ENCODE measurements at places on chromosomes 12 and 14.

GRCh38 chr12:65229441-65229840 lies 49.0 kb upstream of the MSRB3 start:
- DNase-seq, result no peak

- DNase-seq, result no peak
Measured at GRCh38 chr12:2970744-2971143, 11.5 kb downstream of the TEAD4 start.

DNA sequence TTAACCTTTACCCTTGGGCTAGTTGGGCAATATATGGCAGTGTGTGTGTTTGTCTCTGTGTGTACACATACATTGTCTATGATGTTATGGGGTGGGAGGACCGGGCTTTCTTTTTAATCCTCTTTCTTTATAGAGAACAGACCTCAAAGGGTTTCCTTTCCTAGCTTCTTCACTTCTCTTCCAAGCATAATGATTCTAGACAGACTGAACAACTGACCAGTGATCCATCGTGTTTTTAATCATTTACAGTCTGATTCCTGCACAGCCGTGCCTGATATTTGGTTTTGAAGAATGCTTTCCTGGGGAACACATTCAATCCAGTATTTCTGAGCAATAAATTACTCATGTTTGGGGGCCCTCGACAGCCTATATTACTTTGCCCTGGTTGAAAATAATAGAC lies 481.1 kb upstream of the DCN start:
- no peak for DNase-seq

DNA sequence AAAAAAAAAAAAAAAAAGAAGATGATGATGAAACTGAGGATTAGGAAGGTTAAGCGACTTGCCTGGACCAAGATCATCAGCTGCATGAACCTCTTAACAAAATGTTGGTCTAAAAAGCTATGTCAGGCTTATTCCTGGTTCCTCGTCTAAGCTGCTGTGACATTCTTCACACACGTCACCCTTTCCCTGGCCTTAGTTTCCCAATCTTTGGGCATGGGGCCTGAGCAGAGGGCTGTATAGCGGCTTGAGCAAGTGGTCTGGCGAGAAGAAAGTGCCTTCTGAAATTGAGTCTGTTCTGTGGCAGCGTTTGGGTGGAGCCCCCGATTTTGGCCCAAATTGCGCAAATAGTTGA lies 58.7 kb upstream of the CCND2 start:
- no peak for DNase-seq

GRCh38 chr14:102138535-102138934 lies 1.2 kb upstream of the WDR20 start:
- DNase-seq, result no peak

DNA sequence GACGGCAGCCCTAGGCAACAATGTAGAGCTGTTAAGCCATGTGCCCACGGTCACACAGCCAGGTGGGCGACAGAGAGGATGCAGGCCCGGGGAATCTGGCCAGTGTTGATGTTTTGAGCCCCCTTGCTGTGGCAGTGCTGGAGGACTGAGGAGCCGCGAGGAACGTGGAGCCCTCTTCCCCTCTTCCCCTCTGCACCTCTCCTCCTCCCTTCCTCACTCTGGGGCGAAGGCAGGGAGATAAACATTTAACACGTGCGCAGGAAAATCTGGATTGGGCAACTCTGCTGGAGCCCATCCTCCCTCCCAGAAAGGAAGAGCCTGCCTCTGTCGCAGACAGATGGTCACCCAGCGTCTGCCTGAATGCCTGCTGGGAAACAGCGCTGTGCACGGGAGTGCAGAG lies 376.8 kb downstream of the FUT8 start:
- no peak for DNase-seq

GRCh38 chr14:89108608-89109007 lies 284.2 kb downstream of the TTC8 start:
- no peak for DNase-seq

GRCh38 chr12:122304924-122305323 lies 38.6 kb upstream of the VPS33A start:
- no peak for DNase-seq

DNA sequence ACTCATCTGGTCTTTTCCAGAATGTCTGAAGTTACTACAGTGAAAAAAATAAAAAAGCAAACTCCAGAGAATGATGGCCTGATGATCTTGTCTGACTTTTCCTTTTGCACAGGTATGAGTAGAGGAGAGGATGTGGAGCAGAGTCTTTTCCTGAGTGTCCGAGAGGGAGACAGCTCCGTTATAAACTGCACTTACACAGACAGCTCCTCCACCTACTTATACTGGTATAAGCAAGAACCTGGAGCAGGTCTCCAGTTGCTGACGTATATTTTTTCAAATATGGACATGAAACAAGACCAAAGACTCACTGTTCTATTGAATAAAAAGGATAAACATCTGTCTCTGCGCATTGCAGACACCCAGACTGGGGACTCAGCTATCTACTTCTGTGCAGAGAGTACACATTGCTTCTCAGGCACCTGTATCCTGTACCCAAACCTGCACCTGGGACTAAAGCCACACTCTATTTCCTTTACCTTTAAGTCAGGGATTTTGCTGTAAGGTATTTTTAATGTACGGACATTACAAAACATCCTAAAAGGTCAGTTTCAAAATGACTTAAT lies 75.8 kb upstream of the OR4E1 start:
- no peak for DNase-seq

GRCh38 chr14:78875049-78875448 lies 704.9 kb downstream of the NRXN3 start:
- no peak for DNase-seq

DNA sequence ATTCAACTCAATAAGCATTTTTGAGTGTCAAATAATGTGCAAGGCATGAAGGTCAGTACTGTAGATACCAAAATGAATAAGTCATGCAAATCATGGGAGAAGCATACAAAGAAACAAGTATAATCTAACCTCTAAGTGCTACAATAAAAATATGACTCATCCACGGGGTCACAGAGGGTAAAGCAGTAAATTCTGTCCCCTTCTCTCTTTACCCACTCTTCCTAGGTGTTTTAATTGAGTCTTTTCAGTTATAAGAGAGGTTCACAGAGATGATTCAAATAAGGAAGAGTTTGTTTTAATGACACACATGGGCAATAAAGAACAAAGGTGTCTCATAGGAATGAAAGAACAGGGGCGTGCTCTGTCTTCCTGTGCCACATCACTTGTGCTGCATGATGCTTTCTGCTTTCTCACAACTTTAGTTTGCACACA lies 71.5 kb upstream of the DAAM1 start:
- peak; percentile 16 for DNase-seq

DNA sequence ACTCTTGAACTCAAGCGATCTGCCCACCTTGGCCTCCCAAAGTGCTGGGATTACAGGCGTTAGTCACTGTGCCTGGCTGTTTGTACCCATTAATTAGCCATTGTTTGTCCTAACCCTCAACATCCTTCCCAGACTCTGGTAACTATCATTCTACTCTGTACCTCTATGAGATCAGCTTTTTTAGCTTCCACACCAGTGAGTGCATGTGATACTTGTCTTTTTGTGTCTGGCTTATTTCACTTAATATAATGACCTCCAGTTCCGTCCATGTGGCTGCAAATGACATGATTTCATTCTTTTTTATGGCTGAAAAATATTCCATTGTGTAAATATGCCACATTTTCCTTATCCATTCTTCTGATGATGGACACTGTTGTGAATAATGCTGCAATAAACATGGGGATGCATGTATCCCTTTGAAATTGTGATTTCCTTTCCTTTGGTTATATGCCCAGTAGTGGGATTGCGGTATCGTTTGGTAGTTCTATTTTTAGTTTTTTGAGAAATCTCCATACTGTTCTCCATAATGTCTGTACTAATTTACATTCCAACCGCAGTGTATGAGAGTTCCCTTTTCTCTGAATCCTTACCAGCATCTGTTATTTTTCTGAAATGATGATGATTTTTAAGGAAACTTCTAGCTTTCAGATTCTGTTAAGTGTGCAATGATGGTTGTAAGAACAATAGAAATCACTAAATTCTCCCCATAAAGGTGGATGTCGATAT lies 6.7 kb upstream of the PPP4R3A start:
- no peak for DNase-seq

GRCh38 chr12:61357496-61357895 lies 902.7 kb upstream of the USP15 start:
- no peak for DNase-seq

DNA sequence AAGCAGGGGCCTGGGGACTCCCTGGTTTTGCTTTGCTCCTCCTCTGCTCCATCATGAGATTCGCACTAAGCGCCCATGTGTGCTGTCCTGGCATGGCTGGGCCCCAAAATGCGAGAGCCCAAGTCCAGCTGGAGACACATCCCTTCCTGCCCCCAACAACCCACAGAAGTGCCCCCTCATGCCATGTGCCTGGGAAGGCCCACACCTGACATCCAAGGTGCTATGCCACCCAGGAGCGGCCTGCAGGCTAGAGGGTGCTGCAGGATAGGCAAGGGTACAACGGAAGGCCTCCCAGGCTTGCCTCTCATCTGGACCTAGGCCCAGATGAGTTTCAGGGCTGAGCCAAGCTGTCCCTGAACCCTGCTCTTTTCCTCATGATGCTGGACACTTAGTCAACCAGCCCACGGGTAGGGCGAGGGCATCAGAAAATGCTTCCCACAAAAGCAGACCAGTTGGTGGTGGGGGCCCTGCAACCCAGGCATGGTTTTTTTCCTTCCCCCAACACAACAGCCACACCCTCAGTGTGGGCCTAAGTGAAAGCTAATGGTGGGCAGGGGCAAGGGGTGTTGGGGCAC lies 13.2 kb upstream of the KRT80 start:
- no peak for DNase-seq

DNA sequence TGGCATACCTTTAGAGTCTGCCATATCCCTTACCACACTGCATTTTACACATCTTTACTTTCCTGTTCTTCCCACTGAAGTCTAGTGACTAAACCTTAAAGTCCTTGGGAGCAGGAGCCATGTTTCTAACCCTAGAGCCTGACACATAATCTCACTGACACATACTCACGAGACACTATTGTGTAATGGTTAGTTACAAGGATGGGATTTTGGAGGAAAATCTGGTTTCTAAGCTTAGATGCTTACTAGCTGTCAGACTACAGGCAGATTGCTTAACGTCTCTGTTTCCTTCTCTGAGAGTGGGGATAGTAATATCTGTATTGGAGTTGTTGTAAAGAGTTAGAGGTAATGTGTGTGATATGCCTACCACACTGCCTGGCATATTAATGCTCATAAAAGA lies 6.2 kb upstream of the DYRK4 start:
- no peak for DNase-seq

DNA sequence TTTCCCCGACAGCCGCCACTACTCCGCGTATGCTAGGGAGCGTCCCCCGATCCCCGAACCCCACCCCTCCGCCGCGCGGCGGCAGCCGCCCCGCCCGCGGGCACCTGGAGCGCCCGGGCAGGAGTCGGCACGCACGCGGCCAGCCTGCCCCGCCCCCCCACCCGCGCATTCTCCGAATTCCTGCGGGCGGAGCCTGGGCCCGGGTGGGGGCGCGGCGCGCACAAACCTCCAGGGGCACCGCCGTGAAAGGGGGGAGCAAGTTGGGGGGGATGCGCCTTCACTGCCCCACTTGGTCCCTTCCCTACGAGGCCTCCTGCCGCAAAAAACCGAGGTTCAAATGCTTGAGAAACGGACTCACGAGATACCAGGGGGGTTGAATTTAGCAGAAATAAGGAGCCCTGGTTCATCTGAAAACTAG lies 1.7 kb downstream of the AJUBA start:
- DNase-seq, result no peak

GRCh38 chr12:117485984-117486839 lies 124.8 kb upstream of the NOS1 start:
- DNase-seq, result no peak

DNA sequence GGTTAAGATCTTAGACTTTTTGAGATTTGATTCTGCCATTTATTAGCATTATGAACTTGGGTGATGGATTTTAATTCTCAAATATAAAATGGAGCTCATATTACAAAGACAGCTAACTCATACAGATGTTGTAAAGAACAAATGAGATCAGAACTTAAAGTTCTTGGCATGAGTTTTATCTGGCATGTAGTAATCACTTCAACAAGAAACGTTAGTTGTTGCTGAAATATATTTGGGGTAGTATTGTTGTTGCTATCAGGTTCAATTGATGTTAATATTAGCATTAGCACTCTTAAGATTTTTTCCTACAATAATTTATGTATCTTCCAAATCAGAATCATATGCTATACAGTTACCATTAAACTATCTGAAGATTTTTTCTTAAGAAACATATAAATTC lies 71.0 kb downstream of the SLC6A15 start:
- DNase-seq, result no peak

GRCh38 chr14:103141117-103141796 lies 18.0 kb downstream of the TNFAIP2 start:
- peak; percentile 39 for DNase-seq

DNA sequence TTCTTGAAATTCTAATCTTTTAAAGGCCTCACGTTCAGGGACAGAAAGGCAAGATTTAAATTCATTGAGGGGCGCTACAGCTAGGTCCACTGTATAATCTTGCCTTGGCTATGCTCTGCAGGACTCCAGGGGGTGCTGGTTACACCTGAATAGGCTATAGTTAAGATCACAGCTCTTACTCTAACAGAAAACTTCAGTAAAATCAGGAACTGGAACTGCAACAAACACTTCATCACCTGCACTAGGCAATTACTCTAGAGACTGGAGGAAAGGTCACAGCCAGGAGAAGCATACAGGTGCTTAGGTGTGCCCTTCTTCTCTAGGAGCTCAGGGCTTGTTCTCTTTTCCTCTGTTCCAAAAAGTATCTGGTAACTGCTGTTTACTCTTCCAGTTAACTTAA lies 20.9 kb downstream of the SLCO1C1 start:
- DNase-seq, result no peak

GRCh38 chr14:37625597-37626595 lies 30.5 kb downstream of the TTC6 start:
- DNase-seq, result no peak

- no peak for DNase-seq
Measured at GRCh38 chr14:89241934-89242651, 174.9 kb downstream of the FOXN3 start.

- no peak for DNase-seq
Measured at GRCh38 chr14:100617410-100618317, 30.4 kb upstream of the BEGAIN start.

DNA sequence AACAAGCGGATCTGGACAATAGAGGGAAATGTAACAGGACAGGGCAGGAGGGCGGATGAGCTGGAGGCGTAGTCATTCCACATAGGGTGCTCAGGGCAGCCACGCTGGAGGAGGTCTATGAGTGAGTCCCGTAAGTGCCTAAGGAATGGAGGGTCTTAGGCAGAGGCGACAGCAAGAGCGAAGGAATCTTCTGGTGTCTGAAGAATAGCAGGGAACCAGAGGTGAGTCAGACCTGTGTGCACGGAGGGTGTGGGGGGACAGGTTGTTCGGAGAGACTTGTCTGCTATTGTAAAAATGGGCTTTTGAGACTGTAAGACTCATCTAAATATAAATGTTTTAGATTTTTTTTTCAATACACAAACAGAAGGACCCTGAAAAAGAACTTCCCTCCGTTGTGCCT lies 70.6 kb downstream of the SETD3 start:
- DNase-seq, result no peak

GRCh38 chr14:52607061-52607460 lies 54.4 kb downstream of the GPR137C start:
- no peak for DNase-seq

- DNase-seq, result no peak
Measured at GRCh38 chr12:90216815-90217214, 508.2 kb upstream of the ATP2B1 start.

GRCh38 chr12:5944688-5945070 lies 380 bp downstream of the ANO2 start:
- no peak for DNase-seq

GRCh38 chr12:113955109-113955970 lies 10.8 kb downstream of the RBM19 start:
- no peak for DNase-seq
